ENCODE measurements at places on chromosomes 11 and 22. TPM values are rescaled to one million over a fixed set of nuclear protein-coding genes. Genes with fewer than 3 reads are reported as not detected.

Gene NCR3LG1
- not detected for polyA plus RNA-seq

Gene RRP8
- polyA plus RNA-seq = 29.1 TPM

Gene FLRT1
- polyA plus RNA-seq = 0.12 TPM

Gene SGSM1
- polyA plus RNA-seq = 0.52 TPM

Gene HEPHL1
- polyA plus RNA-seq = not detected

Gene SLC7A4
- polyA plus RNA-seq = not detected

Gene PTPN5
- not detected for polyA plus RNA-seq

Gene ALDH3B2
- polyA plus RNA-seq = not detected

Gene CEND1
- not detected for polyA plus RNA-seq

DNA sequence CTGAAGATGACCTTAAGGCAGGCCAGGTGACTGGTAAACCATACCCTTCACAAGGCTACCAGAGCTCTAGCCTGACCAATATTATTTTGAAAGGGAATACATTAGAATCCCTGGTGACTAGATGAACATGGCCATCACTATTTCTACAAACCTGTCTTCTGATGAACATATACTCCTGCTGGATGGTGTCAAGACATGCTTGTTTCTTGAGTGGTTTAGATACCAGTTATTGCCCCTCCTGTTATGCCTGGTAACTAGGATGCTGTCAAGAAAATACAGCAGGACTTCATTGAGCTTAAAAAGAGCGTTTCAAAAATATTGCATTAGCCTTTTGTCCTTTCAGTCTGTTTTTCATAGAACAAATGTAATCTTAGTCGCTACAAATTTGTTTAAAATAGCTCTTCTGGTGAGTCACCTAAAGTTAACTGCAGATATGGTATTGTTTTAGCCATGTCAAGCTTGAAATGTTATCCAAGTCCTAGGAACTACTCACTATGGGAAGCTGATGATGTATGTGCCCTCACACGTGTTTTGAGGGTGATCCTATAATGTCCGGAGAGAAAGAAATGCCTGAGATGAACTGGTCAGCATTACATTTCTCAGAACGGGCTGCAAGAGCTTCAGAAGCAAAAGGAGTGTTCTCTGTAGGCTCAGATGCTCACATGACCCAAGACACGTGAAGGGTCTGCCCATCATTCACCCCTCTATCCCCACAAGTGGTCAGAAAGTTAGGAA, 20.6 kb downstream of the ADM start:
- no peak for DNase-seq

GRCh38 chr22:41528938-41529561, 15.2 kb downstream of the POLR3H start:
- DNase-seq = no peak

DNA sequence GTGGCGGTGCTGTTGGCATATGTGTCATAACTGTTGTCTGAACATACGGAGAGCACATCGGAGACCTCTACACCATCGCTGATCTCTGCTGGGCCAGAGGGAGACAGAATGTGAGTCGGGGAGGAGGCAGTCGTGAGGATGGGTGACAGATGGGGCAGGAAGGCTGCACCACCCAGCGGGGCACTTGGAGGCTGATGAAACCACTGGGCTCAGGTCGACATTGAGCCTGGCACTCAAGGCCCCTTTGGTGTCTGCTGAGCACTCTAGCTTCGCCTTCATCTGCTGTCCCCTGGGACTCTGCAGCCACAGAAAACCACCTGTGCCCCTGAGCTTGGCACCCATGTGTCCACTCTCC, 2.5 kb upstream of the KLHL35 start:
- no peak for DNase-seq

DNA sequence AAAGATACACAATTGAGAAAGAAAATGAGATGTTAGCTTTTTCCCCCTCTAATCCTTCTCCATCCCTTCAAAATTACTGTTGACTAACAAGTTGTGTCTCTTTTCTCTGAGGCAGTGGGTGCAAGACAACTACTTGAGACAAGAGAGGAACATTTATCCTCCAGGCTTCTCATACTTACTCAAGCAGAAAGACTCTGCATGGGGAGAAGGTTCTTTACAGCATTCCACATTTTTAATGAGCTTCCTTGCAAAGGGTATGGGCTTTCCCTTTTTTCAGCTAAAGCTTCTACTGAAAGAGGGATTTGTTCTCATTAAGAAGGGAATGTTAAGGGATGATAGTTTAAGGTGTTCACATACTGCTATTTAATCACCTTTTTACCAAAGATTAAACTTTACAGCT, 47.8 kb downstream of the PAX6 start:
- DNase-seq = no peak

DNA sequence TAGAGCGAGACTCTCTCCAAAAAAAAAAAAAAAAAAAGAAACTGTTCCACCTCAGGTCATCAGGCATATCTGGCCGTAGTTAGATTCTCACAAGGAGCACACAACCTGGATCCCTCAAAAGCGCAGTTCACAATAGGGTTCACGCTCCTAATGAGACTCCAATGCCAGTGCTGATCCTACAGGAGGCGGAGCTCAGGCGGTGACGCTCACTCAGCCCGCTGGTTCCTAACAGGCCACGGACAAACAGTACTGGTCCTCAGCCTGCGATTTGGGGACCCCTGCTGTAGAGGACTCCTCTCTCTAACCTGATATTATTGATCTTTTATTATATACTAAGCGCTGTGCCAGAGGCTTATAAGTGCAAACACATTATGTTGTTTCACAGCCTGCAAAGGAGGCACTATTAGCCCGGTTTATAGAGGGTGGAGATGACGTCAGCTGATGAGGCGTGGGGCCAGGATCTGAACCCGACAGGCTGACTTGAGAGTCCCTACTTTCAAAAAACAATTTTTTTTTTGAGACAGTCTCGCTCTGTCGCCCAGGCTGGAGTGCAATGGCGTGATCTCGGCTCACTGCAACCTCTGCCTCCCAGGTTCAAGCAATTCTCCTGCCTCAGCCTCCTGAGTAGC, 4.9 kb upstream of the MAFF start:
- DNase-seq = no peak

DNA sequence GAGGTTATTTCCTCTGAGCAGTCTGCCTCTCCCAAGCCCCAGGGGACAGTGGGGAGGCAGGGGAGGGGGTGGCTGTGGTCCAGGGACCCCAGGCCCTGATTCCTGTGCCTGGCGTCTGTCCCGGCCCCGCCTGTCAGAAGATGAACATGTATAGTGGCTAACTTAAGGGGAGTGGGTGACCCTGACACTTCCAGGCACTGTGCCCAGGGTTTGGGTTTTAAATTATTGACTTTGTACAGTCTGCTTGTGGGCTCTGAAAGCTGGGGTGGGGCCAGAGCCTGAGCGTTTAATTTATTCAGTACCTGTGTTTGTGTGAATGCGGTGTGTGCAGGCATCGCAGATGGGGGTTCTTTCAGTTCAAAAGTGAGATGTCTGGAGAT, 3.1 kb downstream of the PIM3 start:
- no peak for DNase-seq

GRCh38 chr11:123580137-123580536, 74.3 kb downstream of the SCN3B start:
- DNase-seq = no peak

DNA sequence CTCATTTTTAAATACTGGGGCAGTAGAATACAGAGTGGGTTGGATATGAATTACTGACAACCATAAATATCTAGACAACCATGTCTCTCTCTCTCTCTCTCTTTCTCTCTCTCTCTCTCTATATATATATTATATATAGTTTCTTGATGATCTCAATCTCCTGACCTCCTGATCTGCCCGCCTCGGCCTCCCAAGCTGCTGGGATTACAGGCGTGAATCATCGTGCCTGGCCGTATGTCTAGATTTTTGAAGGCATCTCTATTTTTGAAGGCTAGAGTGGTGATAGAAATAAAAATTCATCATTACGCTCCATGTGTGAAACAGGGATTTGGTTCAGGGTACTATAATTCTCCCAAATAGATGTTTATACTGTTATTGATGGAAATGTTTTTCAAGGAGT, 84.1 kb downstream of the DDX10 start:
- DNase-seq = no peak

DNA sequence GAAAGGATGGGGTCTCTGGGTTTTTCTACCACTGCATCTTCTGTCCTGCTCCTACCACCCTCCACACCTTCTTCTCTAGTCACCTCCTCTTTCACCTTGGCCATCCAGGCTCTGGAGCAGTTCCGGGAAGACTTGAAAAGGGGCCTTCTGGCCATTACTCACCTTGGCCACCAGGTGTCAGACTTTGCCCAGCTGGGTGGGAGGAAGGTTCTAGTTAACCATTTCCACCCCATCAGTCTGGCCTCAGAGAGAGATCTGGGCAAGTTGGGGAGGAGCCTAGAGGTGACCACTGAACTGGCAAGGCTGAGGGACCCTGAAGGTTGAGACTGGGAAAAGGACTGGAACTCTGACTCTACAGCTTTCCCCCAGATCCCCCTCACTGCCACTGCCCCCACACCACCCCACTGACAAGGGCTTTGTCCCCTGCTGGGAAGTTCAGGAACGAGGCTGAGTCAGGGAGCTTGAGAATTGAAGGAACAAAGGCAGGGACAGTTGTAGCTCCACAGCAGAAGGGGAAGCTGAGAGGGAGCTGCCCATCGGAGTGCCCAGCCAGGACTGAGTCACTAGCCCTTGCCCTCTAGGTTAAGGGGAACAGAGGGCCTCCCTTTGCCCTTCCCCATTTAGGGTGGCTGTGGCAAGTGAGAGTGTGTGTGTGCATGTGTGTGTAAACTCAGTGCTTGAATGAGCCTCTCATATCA, 3.7 kb upstream of the POLD4 start:
- peak; percentile 67 for DNase-seq

- no peak for DNase-seq
These were observed 31.6 kb downstream of the TPST2 start for GRCh38 chr22:26558248-26558895.

- DNase-seq = no peak
These were observed 90.7 kb downstream of the FAM76B start for GRCh38 chr11:95698676-95699557.

- DNase-seq = no peak
These were observed 25.5 kb upstream of the RFPL3 start for GRCh38 chr22:32331918-32332725.

GRCh38 chr11:69560141-69560790, 78.8 kb downstream of the LINC01488 start:
- no peak for DNase-seq

DNA sequence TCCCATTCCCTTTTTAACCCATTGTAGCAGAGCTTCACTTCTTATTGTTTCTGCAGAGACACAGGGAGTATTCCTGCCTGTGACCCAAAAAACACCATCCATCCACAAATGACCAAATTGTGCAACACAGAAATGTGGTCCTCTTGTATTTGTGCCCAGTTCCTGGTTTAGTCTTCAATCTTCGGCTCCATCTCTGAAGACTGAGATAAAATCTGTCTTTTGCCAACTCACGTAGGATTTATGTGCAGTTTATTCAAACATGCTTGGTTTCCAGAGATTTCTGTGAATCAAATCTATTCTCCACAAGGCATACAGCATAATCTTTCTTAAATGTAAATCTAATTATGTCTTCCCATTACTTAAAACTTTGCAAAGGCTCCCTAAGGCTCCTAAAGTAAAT, 307.0 kb downstream of the AASDHPPT start:
- no peak for DNase-seq

- DNase-seq = no peak
These were observed 722.6 kb upstream of the TENM4 start for GRCh38 chr11:80163441-80163840.

Data from naive thymus-derived CD4-positive, alpha-beta T cell (primary cell).